HL-60 (cell line): ENCODE measurements at places on chromosomes 1 and 21.

GRCh38 chr1:79198832-79199231 lies 192.3 kb upstream of the ADGRL4 start:
- no peak for DNase-seq

DNA sequence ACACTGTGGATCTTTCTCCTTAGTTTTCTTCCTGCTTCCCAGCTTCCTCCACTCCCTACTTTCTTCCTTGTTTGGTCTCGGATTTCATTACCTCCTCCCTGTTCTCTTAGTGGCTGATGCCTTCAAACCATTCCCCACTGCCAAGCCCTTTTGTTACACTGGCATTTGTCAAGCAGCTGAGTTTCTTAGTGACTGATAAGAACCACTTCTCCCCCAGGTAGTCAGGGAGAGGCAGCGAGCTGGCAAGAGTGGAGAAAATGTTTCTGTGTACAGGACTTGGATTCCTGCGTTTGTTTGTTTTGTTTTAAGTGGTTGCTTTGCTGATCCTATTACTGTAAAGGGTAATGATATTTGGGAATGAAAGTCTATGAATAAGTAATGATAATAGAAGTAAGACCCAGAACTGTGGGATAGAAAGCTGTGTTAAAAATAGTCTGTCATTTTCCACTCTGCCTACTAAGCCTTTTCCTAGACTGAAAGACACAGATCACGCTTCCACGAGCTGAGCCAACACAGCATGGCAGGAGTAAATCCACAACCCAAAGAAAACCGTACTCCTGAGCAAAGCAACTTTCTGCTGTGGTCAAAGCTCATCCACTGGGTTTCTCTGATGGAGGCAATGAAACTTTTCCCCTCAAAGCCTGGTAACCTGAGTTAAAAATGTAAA lies 10.1 kb upstream of the SERTAD4 start:
- no peak for DNase-seq

DNA sequence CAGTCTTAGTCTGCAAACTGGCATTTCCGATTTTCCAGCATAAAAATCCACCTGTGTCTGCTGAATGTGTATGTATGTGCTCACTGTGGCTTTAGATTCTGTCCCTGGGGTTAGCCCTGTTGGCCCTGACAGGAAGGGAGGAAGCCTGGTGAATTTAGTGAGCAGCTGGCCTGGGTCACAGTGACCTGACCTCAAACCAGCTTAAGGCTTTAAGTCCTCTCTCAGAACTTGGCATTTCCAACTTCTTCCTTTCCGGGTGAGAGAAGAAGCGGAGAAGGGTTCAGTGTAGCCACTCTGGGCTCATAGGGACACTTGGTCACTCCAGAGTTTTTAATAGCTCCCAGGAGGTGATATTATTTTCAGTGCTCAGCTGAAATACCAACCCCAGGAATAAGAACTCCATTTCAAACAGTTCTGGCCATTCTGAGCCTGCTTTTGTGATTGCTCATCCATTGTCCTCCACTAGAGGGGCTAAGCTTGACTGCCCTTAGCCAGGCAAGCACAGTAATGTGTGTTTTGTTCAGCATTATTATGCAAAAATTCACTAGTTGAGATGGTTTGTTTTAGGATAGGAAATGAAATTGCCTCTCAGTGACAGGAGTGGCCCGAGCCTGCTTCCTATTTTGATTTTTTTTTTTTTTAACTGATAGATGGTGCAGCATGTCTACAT lies 2.5 kb upstream of the OLFML3 start:
- DNase-seq, result peak; percentile 43

GRCh38 chr1:162927421-162927820 lies 66.4 kb upstream of the CCDC190 start:
- no peak for DNase-seq

GRCh38 chr1:226751703-226752102 lies 12.6 kb upstream of the ITPKB start:
- no peak for DNase-seq

DNA sequence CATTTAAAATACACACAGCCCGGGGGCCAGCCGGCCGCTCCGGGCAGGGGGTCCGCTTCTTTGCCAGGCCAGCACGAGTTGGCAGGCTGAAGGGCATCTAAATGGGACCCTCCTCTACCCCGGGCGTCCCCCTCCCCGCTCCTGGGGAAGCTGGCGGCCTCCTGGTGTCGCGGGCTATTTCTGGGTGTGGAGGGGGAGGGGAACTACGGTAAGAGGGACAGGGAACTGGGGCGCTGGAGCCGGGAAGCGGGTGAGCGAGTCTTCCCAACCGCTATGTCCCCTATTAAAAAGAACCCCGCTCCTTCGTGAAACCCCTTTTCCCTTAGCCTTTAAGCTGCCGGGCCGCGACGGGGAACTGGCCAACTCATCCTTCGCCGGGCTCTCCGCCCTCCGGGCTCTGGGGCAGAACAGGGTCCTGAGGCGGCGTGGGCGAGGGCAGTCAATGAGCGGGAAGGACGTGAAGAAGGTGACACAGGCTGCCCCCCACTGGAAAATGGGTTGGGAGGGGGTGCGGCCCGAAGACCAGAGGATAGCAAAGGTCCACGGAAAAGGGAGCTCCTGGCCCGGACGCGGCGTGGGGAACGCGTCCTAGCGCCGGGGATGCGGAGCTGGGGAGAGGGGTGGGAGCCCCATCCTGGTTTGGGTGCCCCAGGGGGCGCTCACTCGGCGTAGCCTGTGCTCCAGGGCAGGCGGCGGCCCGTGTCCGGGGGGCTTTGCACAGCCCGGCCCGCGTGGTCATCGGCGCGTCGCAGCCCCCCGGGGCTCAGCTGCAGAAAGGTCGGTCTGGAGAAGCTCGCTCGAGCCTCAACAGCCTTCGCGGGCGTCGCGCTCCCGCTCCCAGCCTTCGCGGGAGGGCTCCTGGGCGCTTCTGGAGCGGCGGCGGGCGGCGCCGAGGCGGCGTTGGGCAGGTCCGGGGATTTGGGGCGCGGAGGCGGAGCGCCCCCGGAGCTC lies 544 bp downstream of the PPM1J start:
- DNase-seq, result no peak

DNA sequence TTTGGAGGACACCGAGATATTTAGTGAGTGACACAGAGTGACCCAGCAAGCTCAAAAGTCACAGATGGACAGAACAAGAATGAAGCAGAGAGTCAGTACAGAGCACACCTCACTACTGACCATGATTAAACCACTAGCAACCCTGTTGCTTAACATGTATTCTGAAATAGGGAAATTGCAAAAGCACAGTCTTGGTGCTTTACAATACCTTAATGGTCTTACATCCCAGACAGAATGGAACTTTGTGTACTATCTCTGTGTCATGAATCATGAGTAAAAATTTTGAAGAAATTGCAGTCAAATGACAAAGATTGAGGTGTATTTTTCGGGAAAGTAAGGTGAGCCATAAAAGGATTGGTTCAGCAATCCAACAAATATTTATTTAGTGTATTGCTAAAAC lies 2.7 kb upstream of the SAMSN1 start:
- no peak for DNase-seq
